ENCODE measurements at places on chromosomes 16 and 17. TPM values are rescaled to one million over a fixed set of nuclear protein-coding genes. Genes with fewer than 3 reads are reported as not detected.

DNA sequence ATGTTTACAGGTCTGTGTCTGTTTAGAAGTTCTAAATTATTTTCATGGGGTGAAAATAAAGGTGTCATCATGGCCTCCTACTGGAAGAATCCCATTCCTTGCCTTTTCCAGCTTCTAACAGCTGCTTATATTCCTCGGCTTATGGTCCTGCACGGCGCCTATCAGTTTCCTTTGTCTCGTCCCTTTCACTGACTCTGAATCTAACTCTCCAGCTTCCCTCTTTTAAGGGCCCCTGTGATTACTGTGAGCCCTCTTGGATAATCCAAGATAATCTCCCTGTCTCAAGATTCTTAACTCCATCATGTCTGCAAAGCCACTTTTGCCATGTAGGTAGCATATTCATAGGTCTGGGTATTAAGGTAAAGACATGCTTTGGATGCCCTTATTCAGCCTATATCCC lies 441.0 kb upstream of the ERCC4 start:
- DNase-seq, result no peak

C17orf75 gene
- total RNA-seq, result 37.4 TPM

DNA sequence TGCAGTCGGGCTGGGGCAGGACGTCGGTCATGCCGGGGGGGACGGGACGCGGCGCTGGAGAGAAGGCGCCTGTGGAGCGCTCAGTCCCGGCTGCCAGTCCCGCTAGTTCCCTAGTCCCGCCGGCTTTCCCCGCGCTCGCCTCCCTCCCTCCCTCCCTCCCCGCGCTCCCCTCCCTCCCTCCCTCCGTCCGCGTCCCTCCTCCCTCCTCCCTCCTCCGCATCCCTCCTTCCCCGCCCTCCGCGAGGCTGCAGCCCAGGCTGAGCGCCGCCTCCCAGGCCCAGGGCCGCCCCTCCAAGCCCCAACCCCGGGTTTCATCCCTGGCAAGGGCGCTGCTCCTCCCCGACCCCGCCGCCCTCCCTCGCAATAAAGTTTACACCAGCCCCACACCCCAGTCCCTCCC lies 34.8 kb downstream of the TIMM22 start:
- DNase-seq, result no peak

- no peak for DNase-seq
Observed at GRCh38 chr17:7011942-7012254, 526 bp upstream of the RNASEK start.

DNA sequence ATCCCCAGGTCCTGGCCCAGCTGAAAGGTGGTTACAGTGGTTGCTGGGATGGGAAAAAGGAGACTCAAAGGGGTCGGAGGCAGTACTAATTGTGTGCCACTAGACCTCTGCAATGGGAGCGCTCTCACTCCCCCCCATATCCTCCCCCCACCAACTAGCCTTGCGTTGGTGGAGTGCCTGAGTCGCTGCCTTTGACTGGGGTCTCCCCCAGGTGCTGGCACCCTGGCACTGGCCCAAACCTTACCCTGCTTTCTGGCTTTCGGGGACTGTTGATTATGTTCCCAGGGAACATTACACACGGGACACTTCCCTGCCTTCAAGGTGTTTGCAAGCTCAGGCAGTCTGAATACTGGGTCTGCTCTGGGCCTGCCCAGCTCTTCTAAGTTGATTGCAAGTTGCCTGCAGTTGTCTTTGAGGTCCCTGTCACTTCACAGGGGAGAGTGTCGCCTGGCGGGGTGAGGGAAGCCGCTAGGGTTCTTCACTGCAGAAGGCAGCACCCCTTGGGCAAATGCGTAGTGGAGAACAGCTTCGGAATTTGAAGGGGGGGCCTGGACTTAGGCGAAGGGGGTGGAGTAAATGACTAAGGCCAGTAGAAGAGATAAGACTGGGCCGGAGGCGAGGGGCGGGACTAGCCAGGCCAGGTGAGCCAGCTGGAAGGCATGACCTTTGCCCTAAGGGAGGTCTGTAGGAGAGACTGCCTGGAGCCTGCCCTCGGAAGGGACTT lies 98.0 kb downstream of the RAB11FIP4 start:
- no peak for DNase-seq
